ENCODE measurements at places on chromosomes 3 and 15.

DNA sequence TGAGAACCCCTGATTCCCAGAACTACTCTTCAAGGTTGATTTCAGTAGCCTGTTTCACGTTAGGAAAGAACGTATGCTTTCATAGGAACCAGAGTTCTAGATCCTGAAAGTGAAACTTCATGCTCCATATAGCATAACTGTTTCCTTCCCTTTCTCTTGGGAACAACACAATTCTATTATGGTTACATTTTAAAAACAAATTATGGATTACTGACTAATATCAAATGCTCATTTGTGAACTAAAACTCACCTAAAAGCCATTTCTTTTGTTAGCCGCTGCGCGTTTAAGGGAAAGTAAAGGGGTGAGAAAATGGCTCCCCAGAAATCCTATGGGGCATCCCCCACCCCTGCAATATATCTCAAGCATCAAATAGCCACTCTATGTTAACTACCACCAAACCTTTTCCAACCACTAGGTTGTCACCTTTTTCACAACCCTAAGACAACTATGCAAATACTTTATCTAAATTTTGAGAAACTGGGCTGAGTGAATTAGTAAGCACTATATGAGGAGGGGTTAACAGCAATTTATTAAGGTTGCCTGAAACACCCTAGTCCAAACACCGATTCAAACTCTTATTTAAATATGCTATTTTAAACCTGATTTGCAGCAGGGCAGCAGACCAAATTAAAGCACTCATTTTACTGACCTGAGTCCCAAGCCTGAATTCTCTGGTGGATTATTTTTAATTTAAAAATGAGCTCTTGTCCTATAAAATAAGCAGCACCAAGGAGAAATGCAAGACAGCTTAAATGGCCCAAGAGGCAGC is 2.4 kb downstream of the SIAH2 start:
- DNase-seq = no peak

- DNase-seq = peak; percentile 56
Measured at GRCh38 chr3:171790898-171791691, 19.2 kb downstream of the PLD1 start.

DNA sequence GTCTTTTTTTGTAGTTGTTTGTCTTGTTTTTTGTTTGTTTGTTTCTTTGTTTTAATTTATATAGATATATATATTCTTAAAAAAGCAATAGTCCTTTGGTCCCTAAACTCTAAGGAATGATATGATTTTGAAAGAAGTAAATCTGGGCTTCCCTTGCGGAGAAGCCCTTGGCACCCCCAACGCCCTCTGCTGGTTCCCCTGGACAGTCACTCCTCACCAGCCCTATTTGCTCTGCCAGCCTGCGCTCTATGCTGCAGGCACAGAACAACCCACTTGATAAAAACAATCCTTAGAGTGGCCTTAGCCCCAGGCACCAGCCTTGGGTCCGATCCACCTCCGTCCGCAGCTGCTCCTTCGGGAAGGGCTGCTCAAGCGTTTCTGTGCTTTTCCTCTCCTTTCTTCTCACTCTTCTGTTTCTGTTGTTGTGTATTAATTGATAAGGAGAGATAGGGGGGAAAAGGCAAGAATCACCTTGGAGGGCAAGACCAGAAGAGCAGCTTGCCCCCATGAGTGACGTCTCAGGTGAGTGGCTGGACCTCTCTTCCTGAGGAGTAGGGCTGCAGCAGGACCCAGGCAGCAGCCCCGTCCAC is 13.7 kb upstream of the PARP6 start:
- peak; percentile 54 for DNase-seq

DNA sequence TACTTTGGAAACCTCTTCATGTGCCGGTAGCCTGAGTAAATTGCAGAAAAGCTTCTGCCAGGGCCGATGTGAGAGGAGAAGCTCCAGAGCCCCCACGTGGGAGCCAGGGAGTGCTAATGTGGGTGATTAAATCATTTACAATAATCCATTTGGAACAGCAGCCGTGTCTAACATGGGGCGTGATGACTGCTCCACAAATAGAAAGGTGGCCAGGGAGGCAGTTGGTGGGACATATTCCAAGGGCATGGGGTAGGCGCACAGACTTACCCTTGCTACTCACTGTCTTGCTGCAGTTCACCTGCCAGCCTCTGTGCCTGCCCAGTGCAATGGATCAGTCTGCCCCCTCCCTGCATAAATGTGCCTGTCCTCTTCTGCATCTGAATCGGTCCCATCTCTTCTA is 39.3 kb upstream of the INSYN1 start:
- no peak for DNase-seq

DNA sequence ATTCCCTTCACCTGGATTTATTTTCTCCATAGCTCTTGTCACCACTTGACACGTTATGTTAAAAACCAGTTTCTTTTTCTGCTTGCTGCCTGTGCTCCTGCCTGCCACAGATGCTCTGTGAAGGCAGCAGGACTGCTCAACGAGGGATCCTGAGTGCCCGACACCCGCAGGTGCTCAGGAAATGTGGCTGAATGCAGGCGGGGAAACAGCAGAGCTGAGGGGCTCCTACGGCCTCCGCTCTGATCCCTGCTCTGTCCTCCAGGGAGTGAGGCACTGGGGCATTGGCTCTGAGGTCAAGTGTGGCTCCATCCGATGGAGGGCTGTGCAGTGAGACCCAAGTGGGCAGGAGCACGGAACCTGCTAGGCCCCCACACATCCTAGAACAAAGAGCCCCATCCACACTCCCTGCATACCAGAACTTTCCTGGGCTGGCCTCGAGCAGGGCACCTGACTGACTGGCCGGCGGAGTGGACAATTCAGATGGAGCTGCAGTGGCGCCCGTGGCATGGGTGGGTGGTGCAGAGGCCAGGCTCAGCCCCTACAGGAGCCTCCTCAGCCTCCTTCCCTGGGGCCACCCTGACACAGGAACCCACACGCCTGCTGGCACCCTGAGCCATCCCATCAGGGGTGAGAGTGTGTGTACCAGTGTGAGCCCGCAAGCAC is 27.9 kb downstream of the IQSEC1 start:
- no peak for DNase-seq

DNA sequence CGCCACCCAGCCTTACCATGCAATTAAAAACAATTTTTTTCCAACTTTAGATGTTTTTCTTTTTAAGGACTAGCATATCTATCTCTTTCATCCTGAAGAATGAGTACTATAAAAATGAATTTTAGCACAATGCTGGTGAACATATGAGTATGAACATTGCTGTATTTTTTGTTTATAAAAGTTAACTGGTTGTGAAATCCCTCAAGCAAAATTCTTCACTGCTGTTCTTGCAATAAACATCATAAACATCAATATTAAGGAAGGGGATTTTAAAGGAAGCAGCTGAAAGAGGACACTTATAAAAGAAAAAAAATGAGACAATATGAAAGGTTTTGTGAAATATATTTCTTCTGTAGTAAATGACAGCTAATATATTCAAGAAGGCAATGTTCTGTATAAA is 3.0 kb downstream of the PLSCR4 start:
- no peak for DNase-seq

GRCh38 chr15:91108421-91108820 is 8.4 kb downstream of the SV2B start:
- DNase-seq = no peak

DNA sequence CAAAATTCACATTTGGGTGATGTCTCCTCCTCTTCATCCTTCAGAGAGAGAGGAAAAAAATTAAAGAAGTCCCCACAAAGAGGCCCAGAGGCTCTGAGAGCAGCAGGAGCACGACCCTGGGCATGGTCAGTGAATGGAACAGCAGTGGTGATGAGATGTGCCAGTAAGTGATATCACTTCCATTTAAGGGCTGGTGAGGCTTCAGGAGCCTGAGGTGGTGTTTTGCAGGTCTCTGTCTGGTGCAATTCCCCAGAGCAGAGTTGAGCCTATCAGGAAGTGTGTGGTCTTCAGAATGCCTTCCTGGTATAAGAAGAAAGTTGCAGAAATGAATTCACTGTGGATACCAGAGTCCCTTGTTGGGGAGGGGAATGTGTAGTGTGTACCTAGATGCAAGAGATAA is 21.4 kb downstream of the ERICH6 start:
- DNase-seq = no peak

GRCh38 chr3:89576417-89576816 is 469.0 kb downstream of the EPHA3 start:
- no peak for DNase-seq

DNA sequence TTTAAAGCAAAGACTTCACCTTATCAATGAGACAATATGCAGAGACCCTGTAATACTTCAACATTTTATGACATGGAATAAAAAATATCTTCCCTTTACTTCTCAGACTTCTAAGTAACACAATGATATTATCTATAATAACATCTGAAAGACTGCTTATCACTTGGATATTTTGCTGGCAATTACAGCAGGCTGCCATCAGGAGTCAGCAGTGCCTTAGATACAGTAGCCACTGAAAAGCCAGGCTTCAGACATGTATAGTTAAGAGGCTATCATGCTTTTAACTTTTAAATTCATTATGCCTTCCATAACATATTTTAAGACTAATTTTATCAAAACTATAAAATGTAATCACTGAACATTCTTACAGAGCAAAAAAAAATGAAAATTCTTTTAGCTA is 227.5 kb downstream of the NEK10 start:
- no peak for DNase-seq

DNA sequence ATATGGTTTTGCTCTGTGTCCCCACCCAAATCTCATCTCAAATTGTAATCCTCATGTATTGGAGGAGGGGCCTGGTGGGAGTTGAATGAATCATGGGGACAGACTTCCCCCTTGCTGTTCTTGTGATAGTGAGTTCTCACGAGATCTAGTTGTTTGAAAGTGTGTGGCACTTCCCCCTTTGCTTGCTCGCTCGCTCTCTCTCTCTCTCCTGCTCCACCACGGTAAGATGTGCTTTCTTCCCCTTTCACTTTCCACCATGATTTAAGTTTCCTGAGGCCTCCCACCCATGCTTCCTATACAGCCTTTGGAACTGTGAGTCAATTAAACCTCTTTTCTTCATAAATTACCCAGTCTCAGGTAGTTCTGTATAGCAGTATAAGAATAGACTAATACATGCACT is 60.7 kb downstream of the GSK3B start:
- no peak for DNase-seq

DNA sequence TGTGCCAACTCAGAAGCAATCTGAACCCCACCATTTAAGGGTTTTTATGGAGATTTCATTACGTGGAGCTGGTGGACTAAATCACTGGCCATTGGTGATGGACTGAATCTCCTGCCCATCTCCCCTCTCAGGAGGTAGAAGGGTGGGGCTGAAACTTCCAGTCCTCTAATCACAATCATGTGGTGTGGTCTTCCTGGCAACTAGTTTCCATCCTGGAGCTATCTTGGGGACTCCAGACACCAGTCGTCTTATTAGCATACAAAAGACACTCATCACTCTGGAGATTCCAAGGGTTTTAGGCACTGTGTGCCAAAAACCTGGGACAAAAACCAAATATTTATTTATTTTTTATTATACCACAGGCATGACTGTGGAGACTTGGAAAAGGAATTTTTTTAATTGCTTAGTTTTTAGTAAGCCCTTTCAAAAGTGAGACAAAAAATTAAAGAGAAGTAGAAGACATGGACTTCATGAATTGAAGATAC is 203.6 kb downstream of the WNT5A start:
- DNase-seq = no peak

- DNase-seq = no peak
Measured at GRCh38 chr3:13624671-13625125, 75.8 kb downstream of the FBLN2 start.

- DNase-seq = peak; percentile 65
Measured at GRCh38 chr3:119559441-119559963, at the start of gene CD80. CD80 (minus strand) TSS chr3:119559614; CDS start chr3:119557728, 1,886 bp downstream.

GRCh38 chr15:80579611-80580010 is 115.5 kb upstream of the ABHD17C start:
- no peak for DNase-seq

GRCh38 chr3:154779571-154779970 is 300.5 kb upstream of the MME start:
- DNase-seq = peak; percentile 66

GRCh38 chr3:46090161-46090591 is 62.9 kb upstream of the XCR1 start:
- DNase-seq = no peak

DNA sequence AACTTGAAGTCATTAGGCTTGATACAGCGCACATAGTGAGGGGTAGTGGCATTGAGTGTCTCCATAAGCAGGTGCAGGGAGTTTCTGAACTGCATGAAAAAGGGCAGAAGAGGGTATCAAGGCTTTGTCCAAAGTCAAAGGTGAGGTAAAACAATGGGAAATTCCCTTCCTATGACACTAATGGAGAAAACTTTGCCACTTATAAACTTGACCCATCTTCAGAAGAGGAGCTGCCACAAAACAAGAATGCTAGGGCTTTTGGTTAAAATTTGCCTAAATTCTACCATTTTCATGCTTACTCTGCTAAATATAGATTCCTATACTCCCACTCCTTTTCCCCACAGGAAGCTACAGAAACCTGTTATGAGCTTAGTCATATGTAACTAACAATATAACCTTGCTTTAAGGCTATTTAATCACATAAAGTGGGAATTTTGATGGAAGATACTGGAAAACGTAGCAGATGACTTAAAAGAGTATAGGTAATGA is 87.5 kb upstream of the MYO5C start:
- peak; percentile 45 for DNase-seq

DNA sequence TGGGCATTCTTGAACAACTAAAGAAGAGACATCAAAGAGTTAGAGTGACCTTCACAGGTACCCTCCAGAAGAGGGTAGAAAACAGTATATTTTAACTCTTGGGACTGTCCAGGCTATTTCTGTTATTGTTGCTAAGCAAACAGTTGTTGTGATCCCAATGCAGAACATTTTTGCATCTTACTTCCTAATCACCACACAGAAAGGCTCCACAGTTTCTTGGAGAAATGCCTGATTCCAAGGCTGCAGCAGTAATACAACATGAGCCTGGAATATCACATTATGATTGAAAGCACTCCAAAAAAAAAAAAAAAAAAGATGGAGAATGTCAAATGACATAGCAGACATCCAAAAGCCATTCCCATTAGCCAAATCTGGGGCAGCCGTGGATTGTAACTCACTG is 195.6 kb downstream of the CTNNB1 start:
- no peak for DNase-seq

DNA sequence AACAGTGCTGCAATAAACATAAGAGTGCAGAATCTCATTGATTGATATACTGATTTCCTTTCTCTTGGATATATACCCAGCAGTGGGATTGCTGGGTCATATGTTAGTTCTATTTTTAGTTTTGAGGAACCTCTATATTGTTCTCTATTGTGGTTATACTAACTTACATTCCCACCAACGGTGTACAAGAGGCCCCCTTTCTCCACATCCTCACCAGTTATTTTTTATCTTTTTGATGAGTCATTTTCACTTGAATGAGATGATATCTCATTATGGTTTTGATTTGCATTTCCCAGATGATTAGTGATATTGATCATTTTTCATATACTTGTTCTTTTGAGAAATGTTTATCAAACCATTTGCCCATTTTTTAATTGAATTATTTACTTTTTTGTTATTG is 12.4 kb upstream of the IREB2 start:
- no peak for DNase-seq

GRCh38 chr3:189276444-189277219 is 104.9 kb downstream of the TPRG1 start:
- peak; percentile 81 for DNase-seq

All from fibroblast of pulmonary artery (primary cell).